ENCODE measurements at places on chromosomes 16 and 17. TPM values are rescaled to one million over a fixed set of nuclear protein-coding genes. Genes with fewer than 3 reads are reported as not detected.

SPN gene
- total RNA-seq, result not detected

ALOXE3 gene
- not detected for total RNA-seq

PLA2G10 gene
- total RNA-seq, result not detected

FOXC2 gene
- 91.8 TPM for total RNA-seq

- no peak overlapping the region for H3K4me3 ChIP-seq
- no peak overlapping the region for H3K27ac ChIP-seq
- DNase-seq, result no peak
- H3K27me3 ChIP-seq, result no peaks in the 10 kb centered on the region
- peaks cover 19% of the 10 kb centered on the region for H3K4me1 ChIP-seq
These were observed 377.8 kb downstream of the SOX9 start for GRCh38 chr17:72498364-72499210.

DNA sequence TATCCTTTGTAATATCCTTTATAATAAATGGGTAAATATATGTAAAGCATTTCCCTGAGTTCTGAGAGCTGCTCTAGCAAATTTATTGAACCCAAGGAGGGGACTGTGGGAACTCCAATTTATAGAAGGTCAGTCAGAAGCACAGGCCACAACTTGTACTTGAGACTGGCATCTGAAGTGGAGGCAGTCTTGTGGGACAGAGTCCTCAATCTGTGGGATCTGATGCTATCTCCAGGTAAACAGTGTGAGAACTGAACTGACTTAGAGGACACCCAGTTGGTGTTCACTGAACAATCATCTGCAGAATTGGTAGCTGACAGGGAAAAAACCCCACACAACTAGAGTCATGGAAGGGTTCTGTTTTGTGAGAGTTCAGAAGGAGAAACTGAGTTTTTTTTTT lies 34.0 kb downstream of the AKAP10 start:
- H3K27me3 ChIP-seq, result no peaks in the 10 kb centered on the region
- peaks cover 8% of the 10 kb centered on the region for H3K4me1 ChIP-seq
- no peak overlapping the region for H3K27ac ChIP-seq
- no peak for DNase-seq

All from osteocyte (in vitro differentiated cells).